ENCODE measurements at places on chromosomes 2 and 18.

- no peak for DNase-seq
These were observed 337.9 kb upstream of the SLC39A10 start for GRCh38 chr2:195319112-195319460.

GRCh38 chr2:18267501-18267900, 293.0 kb downstream of the RDH14 start:
- DNase-seq, result no peak

GRCh38 chr2:2805263-2805662, 474.2 kb upstream of the MYT1L start:
- DNase-seq, result no peak

GRCh38 chr2:220396287-220396686, 768.9 kb downstream of the SLC4A3 start:
- DNase-seq, result no peak

- no peak for DNase-seq
These were observed 183.7 kb upstream of the ALKAL2 start for GRCh38 chr2:471560-471959.

DNA sequence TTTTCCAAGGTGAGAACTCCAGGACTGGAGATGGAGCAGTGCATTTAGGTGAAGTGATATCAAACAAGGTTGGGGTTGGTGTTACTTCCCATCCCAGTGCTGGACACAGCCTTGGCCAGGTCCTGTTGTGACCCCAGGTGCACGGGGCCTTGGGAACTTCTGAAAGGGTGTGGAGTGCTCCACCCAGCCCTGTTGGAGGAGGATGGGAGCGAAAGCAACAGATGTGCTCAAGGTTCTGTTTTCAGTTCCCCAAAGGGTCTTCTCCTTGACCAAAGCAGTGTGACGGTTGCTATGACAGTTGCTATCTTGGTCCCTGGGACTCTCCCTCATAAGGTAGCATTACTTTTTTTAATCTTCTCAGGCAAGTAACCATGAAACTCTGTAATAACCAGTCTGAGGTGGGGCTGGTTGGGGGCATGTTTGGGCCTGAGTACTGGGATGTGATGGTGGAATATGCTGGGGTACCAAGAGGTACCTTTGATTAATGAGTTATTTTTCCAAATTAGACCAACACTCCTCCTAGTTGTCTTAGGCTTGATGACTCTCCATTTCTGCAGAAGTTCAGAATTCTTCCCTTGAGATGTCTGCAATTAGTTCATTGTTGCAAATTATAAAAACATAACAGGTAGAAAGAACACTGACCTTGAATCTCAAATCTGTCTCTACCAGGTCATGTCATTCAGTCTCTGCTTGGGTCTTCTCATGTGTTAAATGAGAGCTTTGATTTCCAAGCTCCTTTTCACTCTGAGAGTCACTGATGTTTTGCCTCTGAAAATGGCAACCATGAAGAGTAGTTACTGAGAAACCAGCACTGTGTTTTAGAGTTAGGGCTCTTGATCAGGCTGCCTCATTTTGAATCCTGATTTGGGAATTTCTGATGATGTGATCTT, 154.5 kb downstream of the RPIA start:
- DNase-seq, result no peak

DNA sequence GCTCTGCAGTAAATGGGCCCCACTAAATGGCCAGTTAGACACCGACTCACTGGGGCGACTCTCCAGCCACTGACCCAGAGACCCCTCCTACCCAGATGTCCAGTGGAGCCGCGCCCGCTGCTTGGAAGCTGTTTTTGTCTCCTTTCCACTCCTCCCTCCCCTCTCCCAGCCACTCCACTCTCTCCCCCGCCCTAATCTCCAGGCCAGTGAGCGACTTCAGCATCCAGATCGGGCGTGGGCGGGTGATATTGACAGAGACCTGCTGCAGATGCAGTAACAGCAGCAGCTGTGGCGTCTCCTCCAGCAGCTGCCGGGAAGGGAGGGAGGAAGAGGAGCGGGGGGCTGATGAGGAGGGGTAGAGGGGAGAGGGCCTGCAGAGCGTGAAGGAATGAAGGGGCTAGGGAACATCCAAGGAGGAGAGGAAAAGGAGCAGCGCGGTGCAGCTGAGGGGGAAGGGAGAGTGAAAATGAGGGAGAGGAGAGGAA, at the start of gene SCN7A:
Gene SCN7A, minus strand, starts transcription at position 110 of the 485 bp plus-strand sequence. CDS start 16,553 bp downstream, outside the sequence.
- DNase-seq, result no peak

Measured in NCI-H1694 (cell line).